ENCODE measurements at places on chromosomes 13 and 19.

DNA sequence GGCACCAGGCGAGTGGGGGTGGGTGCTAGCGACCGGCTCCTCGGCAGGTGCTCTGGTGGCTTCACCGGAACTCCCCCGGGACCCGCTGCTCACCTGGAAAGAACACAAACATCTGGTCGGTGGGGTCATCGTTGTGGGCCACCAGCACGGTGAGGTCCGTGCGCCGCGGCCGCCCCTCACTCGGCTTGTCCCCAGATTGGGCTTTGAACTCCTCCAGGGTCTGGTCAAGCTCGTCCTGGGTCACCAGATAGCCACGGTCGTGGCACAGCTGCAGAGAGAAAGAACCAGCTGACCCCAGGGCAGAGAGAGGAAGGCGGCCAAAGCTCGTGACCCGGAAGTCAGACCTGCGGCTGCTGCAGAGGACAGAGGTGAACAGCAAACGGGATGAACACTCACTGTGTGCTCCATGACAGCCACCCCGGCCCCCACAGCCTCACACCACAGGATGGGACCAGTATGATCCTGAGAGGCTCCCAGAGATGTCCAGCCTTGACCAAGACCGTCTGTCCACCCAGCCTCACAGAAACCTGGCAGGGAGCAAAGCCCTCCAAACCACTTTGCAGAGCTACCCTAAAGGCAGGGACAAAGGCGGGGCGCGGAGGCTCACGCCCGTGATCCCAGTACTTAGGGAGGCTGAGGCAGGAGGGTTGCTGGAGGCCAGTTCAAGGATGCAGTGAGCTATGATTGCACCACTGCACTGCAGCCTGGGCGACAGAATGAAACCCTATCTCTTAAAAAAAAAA lies 1.2 kb downstream of the POLR2E start:
- DNase-seq: no peak

DNA sequence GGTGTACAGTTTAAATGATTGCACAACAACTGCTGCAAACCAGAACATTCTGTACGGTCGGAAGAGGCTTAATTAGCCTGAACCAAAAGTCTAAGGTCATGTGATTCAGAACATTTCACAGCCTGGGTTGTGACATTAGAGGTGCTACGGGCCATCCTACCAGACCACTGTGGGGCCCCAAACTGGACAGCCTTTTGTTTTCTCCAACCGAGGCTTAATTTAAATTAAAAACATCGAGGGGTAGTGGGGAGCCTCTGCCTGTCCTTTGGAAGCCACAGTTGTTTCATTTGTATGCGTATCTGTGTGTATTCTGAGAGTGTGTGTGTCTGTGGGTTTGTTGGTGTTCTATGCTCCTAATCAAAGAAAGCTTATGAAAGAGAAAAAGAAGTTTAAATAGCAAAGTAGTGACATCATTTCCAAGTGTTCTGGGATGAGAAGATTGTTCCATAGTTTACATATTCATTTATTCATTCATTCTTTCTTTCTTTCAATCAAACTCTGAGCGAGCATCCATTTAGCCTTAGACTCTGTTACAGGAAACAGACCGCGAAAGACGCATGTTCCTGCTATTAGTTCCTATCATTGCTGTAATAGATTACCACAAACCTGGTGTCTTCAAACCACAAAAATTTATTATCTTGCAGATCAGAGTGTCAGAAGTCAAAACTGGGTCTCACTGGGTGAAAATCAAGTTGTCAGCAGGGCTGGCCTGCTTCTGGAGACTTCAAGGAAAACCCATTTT lies 444.8 kb downstream of the FOXO1 start:
- peak; percentile 73 for DNase-seq

DNA sequence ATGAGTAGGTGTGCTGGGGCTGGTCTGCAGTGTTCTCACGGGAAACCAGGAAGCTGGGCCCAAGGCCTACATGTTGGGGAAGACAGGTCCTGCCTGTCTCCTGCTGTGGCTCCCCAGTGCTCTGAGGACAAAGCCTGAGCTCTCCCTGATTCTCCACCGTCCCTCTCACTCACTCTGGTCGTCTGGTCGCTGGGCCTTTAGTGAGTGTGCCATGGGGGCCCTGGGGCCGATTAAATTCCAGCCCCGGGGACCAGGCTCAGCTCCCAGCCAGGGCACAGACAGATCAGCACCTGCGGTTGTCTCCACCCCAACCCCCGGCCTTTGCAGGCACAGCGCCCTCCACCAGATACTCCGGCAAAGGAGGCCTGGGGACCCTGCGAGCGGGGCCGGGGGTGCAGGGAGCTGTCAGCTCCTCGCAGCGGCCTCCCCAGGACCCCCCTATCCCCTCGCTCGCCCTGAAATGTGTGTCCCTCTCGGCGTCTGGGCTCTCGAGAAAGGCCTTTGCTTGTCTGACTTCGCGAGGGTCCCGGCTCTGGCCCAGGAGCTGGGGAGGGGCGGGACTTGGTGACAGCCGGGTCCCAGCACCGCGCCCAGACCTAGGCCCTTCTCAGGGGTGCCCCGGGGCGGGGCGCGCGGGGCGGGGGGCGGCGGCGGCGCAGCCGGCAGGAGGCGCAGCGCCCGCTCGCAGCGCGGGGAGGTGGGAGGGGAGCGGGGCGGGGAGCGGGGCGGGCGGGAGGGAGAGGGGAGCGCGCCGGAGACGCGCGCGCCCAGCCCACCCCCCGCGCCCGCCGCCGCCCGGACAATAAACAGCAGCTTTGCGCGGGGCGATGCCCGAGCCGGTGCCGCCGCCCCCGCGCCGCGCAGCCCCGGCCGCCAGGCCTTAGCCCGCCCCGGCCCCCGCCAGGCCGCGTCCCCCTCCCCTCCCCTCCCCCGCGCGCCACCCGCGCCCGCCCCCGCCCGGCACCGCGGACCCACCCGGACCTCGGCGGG lies at the start of gene PALM:
Gene PALM (plus strand): TSS at position 782 of the 990 bp plus-strand sequence. CDS start 212 bp downstream, outside the sequence.
- DNase-seq: no peak

DNA sequence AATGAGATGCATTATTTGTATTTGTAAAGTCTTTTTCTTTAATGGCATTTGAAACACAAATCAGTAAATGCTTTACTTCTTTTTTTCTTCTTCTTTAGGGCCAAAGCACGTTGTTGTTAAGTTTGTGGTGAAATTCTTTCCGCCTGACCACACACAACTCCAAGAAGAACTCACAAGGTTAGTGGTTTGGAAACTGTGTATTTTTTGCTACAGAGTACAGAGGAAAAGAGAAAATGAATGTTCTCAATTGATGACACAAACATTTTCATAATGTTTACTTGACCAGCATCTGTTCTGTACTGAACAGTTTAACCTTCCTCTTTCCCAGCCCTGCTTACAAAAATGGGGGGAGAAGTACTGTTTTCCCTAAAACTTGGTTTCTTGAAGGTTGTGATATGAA lies 190.9 kb upstream of the RNF113B start:
- peak; percentile 59 for DNase-seq

DNA sequence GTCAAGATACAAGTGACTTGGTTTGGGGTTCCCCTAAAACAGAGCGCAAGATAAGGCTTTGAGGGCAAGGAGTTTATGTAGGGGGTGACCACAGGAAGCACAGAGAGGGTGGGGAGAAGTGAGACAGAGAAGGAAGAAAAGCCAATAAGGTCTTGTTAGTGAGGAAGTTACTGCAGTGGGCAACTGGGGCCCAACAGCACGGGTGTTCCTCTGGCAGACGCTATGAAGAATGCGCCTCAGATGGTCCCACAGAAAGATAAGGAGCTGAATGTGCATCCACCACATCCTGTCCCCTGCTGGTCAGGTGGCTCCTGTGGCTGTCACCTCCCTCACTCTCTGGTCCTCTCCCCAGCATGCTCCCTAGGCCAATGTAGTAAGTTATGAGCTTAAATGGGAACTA lies 333.5 kb downstream of the TSHZ3 start:
- no peak for DNase-seq

DNA sequence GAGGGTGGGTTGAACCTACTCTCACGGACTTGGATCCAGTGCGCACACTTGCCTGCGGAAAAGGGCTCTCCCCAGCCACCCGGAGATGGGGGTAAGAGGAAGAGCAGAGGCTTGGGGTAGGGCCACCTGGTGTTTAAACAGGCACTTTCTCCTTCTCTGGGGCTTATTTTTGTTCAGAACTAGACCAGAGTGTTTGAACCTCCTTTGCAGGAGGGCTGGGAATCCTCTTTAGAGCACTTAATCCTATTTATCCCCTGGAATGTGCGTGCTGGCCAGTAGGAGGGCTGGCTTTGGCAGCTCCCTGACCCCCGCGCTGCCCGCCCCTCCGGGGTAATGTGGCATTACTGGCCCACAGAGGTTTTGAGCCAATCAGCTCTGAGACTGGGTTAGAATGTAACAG lies 2.0 kb downstream of the RGS9BP start:
- no peak for DNase-seq

DNA sequence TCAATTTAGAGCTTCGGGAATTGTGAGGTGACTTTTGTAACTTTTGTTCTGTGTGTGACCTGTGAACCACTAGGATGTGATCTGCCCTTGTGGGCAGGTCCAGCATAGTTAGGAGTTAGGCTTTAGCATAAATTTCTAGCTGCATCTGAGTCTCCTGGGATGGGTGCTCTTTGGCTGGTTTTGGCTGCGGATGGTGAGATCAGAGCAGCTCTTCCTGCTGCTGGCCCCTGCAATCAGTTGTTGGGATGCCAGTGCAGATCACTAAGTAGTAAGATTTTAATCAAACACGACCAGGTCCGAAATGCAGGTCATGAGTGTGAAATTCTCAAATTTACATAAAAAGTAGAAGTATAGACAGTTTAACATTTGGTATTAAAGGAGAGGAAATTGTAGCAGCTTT lies 8.5 kb downstream of the CEBPG start:
- DNase-seq: no peak

GRCh38 chr13:44519642-44520041 lies 56.5 kb downstream of the TSC22D1 start:
- no peak for DNase-seq

DNA sequence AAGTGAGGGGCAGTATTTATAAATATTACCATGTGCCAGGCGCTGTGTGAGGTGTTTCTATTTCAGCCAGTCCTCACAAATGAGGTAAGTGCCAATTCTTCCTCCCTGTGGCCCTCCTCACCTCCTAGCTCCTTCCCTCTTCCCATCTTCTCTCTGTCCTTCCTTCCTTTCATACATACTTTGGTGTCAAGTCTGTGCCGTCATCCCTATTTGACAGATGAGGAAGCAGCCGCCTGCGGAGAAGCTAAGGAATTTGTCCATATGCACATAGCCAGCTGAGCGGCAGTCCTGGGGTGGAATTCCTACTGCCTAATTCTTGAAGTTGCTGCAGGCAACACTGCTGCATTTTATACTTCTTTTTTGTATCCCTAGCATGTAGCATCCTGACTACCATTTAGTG lies 150.8 kb downstream of the B3GLCT start:
- DNase-seq: peak; percentile 10

- no peak for DNase-seq
Observed at GRCh38 chr13:75855216-75855615, 219.1 kb downstream of the LMO7 start.

DNA sequence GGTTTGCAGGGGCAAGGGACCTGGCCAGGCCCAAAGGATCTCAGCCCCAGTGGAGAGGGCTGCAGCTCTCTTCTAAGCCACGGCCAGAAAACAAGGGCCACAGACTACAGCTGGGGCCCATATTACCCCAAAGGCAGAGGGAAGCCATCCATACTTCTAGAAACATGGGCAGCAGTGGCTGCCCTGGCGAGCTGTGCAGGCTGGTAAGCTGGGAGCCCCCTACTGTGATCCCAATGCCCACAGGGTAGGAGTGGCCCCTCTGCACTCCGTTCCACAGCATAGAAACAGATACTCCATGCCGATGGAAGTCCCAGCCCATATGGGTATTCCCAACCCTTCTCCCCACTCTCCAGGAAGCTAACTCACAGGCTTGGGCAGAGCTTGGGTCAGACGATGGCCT lies 25.1 kb downstream of the VSTM2B start:
- no peak for DNase-seq

DNA sequence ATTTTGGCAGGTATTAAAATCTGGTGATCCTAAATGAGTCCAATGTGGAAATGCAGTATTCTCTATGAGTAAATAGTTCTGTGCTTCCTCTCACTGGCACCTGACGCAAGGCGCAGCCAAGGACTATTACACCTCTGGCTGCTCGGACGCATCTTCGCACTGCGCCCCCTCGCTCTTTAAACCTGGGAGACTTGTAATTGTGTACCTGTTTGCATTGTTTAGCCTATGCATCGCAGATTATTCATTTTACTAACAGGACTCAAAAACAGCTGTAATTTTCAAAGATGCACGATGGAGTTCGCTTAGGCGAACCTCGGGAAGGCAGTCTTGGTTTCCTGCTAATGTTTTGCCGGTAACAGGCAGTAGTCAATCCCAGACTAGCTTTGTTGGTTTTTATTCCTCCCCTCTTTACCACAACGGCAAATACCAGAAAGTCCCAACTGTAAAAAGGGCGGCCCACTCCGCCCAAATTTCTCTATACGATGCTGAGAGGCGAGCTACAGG lies 113.2 kb downstream of the KCNRG start:
- DNase-seq: no peak

GRCh38 chr13:19601749-19602725 lies 31.4 kb upstream of the MPHOSPH8 start:
- DNase-seq: peak; percentile 47

DNA sequence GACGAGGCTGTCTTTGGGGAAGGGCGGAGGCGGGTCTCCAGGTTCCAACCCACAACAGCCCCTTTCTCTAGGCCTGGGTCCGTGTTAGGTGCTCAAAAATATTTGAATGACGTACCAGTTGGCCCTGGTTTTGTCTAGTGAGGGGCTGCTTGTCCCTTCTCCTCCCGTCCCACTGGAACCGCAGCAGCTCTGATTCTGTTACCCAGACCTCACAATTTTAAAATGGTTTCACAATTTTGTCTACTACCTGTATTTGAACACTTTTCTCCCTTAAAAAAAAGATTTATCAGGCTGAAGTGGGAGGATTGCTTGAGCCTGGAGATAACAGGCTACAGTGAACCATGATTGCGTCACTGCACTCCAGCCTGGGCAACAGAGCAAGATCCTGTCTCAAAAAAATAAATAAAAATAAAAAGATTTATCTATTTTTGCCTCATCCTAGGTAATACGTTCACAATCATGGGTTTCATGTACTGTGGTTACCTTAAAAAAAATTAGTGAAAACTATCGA lies 1.3 kb upstream of the IRF2BP1 start:
- DNase-seq: no peak

- DNase-seq: no peak
Observed at GRCh38 chr13:31361673-31362072, 161.9 kb downstream of the B3GLCT start.

- DNase-seq: no peak
Observed at GRCh38 chr13:92640936-92641335, 585.7 kb upstream of the GPC6 start.

- no peak for DNase-seq
Observed at GRCh38 chr13:71079638-71080037, 787.4 kb downstream of the DACH1 start.

GRCh38 chr13:27495551-27495950 lies 45.2 kb upstream of the MTIF3 start:
- DNase-seq: no peak

Data from EH (cell line).